Activated CD4-positive, alpha-beta T cell treated with anti-CD3 and anti-CD28 coated beads, Interleukin-2, amount 50 U/mL, for 48 hours (primary cell): ENCODE measurements at places on chromosomes 12 and 14.
A peak's percentile ranks its signal among the peaks of the same experiment; 100 is the strongest.

DNA sequence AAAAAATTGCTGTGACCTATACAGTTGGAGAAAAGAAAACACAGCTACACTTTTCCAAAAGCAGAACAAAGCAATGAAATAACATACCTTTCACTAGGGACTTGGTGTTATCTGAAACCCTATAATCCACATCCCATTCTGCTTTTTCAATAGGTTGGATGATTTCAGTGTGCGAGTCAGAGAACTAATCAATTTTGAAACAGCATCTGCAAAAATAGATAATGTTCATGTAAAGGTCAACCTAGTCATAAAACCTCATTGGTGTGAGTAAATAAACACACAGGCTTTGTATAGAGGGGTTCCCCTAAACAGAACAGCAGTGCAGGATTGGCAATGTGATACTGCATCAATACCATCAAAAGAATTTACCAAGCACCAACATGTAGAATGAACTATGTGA lies 173.0 kb upstream of the G2E3 start:
- no peak for DNase-seq

DNA sequence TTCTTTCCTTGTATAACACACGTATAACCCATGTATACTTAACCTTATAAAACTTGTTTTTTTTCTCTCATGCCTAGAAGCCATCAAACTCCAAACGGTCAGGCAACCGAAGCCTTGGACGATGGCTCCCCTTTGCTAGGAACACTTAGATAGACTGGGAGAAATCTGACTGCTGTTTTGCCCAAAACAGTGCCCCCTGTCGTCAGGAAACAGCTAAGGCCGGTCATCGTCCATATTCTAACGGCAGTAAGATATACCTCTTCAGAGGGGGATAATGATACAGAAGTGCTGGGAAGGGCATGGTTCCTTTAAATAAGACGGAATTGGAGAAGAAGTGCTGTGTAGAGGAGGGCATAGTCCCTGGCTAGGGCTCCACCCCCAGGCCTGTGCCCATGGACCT lies 130.5 kb downstream of the SLC41A2 start:
- DNase-seq, result peak; percentile 29

- no peak for DNase-seq
Measured at GRCh38 chr14:55450987-55451386, 10.6 kb upstream of the TBPL2 start.

DNA sequence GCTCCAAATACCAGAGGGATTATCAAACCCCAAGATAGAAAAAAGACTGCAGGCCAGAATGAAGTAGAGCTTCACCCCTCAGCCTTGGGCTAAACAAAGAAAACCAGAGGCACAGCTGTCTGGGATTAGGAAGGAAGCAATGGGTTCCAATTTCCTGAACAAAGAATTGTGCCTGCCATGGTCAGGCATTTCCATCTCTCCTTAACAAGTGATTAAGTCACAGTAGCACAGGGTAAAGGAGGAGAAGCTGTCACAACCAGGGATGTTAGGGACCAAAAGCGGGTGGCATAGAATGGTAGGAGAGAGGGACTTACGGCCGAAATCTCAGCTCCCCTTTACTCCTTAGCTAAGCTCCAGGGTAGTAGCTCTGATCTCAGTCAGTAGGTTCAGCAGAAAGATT lies 33.9 kb downstream of the SPTLC2 start:
- DNase-seq, result no peak

DNA sequence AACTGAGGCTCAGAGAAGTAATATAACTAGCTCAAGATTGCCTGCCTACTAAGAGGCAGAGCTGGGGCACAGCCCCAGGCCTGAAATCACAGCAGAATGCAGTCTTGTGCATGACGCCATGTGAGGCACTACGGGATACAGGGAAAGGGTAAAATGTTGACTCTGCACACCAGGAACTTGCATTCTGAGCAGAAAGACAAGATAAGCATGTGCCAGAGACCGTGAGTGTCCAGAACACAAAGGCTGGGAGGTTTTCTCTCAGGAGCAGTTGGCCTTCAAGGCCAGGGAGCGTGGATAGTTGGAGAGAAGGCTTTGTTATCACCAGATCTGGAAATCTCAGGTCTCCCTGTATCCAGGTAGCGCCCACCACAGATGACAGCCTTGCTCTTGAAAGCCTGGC lies 23.2 kb upstream of the MLEC start:
- DNase-seq, result no peak

DNA sequence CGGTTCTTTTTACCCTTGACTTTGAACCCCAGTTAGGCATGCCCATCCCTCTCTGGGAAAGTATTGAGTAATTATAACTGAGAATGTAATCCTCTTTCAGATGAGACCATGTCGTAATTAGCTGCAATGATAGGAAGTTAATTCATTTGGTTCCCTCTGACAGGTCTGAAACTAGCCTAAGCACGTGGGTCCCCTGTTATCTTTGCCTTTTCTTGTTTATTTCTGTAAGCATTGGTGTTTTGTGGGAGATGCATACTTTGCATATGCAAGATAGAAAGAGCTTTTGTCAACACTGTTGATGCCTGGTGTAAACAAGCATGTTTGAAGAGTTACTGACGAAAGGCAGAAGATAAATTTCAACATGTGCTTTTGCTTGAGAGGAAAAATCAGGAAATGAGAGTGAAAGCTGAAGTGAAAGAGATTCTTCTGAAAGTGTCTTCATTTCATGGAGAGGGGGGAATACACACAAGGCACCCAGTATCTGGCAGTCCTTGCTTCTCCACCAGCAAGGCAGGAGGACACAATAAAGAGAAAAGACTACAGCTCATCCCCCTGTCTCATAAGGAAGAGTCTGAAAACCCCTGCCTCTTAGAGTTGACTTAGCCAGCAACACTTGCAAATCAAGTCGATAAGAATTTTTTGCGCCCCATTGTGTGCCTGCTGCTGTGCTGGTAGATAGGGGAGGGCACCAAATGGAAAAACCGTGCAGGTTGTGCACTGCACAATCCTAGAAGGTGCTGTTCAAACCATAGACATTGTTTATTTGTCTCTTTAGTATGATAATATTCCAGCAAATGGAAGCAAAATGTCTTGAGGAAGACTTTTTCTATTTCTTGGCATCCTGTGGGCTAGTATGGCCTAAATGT lies 77.8 kb downstream of the SLC24A4 start:
- no peak for DNase-seq

- DNase-seq, result no peak
Measured at GRCh38 chr12:103462675-103463074, 33.1 kb downstream of the C12orf42 start.

- DNase-seq, result peak; percentile 83
Measured at GRCh38 chr14:24430682-24431568, 1.2 kb downstream of the KHNYN start.

DNA sequence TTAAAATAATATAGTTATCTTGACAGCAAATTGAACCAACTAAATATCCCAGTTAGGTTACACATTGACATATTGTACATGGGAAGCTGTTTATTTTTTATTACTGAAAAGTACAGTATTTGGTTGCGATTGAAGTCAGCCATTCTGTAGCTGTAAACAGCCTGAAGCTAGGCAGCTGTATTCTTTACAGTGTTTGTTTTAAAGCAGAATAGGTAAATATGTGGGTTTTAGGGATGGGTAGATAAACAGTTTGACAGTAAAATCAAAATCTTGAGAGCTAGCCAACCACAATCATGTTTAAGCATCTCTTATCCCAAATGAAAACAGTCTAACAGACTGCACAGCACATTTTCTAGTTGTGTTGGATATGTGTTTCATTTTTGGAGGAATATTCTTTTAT lies 45.7 kb downstream of the TTC6 start:
- DNase-seq, result no peak

GRCh38 chr12:49949866-49950265 lies 671 bp upstream of the AQP2 start:
- no peak for DNase-seq

- DNase-seq, result no peak
Measured at GRCh38 chr12:48863291-48863690, 2.4 kb downstream of the RND1 start.

DNA sequence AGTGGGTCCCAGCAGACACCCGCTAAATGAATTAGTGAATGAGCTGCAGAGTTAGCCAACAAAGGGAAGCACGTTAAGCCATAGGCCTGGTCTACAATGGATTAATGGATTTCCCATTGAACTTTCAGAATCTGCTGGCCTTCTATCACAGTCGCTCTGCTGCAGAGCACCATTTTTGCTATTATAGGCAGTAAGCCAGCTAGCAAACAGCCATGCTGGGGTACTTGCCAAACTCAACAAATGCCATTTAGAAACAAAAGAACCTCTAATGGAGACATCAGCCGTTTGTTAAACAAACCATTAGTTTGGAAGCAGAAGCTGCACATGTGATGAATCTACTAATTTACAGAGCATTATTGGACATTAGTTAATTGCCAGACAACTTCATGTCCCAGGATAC lies 181.1 kb upstream of the STXBP6 start:
- no peak for DNase-seq
